ENCODE measurements at places on chromosomes 3 and 15.

- DNase-seq, result no peak
These were observed 36.7 kb downstream of the MEGF11 start for GRCh38 chr15:66216806-66217205.

DNA sequence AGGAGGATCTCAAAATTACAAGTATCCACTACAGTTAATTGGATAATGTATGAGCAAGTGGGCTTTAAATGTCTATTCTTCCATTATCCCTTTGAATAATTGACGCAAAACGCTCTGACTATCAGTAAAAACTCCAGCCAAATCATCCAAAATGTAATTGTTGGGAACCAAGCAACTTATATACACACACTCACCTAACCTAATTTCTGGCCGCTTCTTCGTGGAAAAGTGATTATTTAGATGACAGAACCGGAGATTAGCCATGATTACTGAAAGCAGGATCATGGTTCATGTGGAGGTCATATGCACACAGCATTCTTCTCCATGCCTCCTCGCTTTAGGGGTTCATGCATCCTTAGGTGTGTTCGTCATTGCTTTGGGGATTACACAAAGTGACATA lies 992.4 kb downstream of the NAALADL2 start:
- DNase-seq, result no peak

DNA sequence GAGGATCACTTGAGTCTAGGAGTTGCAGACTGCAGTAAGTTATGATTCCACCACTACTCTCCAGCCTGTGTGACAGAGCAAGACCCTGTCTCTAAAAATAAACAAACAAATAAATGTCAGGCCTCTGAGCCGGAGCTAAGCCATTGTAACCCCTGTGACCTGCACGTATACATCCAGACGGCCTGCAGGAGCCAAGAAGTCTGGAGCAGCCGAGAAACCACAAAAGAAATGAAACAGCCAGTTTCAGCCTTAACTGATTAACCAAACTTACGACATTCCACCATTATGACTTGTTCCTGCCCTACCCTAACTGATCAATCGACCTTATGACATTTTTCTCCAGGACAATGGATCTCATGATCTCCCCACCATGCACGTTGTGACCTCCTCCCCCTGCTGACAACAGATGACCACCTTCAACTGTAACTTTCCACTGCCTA lies 32.5 kb upstream of the ZKSCAN7 start:
- no peak for DNase-seq

DNA sequence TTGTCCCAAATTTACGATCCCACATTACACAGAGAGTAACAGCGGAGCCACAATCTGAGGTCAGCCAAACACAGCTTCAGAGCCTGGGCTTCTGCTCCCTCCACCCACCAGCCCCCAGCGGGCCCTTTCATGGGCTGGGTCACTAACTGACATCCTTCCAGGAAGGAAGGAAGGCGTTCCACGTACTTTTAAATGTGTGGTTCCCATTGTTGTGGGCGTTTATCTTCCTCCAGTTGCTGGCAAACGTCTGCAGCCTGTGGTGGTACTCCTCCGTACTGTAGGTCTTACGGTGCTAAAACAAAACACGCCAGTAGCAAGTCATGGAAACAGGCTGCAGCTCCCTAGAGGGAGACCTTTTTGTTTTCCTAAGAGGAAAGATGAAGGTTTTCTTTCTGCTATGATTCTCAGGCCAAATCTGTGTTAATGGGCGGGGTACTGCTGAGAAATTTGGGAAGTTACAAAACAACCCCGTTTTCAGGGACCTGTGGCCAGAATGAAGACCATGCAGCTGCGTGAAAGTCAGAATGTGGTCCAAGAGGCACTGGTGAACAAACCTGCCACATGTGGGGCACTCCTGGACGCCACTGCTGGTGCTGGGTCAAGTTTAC lies 7.6 kb downstream of the CTSH start:
- DNase-seq, result no peak

DNA sequence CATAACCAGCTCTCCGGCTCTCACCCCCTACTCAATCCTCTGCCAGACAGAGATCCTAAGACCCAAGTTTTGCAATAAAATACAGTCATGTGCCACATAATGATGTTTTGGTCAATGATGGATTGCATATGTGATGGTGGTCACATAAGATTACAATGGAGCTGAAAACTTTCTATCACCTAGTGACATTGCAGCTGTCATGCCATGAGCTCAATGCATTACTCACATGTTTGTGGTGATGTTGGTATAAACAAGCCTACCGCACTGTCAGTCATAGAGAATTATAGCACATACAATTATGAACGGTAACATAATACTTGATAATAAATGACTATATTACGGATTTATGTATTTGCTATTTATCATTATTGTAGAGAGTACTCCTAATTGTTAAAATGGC lies 26.9 kb upstream of the SAMMSON start:
- DNase-seq, result no peak

- DNase-seq, result no peak
These were observed 9.0 kb upstream of the CD47 start for GRCh38 chr3:108099679-108100428.

DNA sequence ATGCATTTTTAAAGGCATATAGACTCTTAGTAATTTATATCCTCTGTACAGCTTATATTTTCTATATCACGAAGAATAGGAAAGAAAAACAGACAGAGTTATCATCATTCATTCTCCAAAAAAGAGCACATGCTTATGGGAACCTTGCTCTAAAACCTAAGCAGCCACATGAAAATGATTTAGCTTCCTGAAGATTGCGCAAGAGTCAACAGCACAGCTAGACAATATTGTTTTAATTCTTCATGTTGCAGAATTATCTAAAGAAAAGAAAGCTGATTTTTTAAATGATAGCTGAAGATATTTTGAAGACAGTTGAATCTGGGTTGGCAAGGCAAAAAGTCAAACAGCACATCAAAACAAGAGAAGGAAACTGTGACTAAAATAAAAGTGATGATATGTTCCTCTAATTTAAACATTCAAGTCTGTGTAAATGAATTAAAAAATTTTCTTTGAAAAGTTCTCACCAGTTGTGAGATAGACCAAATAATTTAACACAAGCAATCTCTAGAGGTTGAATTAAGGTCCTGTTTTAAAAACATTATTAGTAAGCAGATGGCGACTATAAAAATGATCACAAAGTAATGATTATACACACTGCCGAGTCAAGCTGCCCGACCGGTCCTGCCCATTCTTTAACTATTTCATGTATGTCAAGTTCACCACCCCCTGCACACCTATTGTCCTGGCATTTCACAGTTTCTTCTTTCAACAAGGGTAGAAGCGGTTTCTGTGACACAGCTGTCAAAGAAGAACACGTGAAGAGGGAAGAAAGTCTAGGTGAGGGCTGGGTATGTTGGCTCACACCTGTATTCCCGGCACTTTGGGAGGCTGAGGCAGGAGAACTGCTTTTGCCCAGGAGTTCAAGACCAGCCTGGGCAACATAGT lies 74.2 kb upstream of the BHLHE40 start:
- no peak for DNase-seq

DNA sequence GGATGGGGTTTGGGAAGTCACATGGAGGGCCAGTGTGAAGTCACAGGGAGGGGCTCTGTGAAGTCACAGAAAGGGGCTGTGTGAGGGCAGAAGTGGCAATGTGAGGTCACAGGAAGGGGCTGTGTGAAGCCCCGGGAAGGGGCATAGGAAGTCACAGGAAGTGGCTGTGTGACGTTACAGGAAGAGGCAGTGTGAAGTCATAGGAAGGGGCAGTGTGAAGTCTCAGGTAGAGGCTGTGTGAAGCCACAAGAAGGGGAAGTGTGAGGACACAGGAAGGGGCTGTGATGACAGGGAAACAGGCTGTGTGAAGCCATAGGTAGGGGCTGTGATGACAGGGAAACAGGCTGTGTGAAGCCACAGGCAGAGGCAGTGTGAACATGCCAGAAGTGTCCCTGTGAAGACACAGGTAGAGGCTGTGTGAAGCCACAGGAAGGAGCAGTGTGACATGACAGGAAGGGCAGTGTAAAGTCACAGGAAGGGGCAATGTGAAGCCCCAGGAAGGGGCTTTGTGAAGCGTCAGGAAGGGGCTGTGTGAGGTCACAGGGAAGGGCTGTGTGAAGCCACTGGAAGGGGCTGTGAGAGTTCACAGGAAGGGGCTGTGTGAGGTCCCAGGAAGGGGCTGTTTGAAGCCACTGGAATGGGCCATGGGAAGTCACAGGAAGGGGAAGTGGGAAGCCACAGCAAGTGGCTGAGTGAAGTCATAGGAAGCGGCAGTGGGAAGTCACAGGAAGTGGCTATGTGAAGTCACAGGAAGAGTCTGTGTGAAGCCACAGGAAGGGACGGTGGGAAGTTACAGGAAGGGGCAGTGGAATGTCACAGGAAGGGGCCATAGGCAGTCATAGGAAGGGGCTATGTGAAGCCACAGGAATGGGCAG lies 37.1 kb downstream of the GASK1A start:
- DNase-seq, result no peak

DNA sequence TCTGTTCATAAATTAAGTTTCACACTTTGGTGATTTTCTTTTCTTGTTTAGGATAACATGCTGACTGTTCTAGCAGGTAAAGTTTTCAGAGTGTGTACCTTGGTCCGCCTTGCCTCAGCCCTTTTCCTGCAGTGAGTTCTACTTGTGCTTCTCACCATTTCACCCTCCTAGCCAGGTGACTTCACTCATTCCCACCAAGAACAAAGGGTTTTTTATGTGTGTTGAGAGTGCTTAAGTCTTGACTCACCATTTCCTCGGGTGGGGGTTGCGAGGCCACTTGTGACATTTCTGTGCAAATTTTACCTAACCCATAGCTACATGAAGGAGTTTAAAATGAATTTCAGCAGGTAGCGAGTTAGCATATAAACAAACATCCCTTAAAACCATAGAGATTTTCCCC lies 81.4 kb downstream of the C3orf38 start:
- DNase-seq, result no peak

DNA sequence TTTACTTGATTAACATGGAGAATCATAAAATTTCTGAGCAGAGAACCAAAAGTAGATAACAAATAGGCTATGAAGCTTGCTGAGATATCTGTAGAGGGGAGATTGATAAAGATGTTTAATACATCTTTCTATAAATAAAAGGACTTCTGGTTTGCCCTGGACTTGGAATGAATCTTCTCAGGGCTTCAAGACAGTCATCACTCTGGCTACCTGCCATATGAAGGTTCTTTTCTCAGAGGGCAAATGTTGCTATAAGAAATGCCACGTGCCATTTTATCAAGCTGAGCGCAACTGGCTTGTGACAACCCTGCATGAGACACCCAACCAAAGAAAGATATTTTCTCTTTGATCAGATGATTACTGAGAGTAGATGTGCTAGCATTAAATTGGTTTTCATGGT lies 192.5 kb downstream of the WNT5A start:
- no peak for DNase-seq

- DNase-seq, result no peak
These were observed 123.6 kb upstream of the VEPH1 start for GRCh38 chr3:157626817-157627216.

- DNase-seq, result no peak
These were observed 25.4 kb upstream of the MBNL1 start for GRCh38 chr3:152243301-152243711.

DNA sequence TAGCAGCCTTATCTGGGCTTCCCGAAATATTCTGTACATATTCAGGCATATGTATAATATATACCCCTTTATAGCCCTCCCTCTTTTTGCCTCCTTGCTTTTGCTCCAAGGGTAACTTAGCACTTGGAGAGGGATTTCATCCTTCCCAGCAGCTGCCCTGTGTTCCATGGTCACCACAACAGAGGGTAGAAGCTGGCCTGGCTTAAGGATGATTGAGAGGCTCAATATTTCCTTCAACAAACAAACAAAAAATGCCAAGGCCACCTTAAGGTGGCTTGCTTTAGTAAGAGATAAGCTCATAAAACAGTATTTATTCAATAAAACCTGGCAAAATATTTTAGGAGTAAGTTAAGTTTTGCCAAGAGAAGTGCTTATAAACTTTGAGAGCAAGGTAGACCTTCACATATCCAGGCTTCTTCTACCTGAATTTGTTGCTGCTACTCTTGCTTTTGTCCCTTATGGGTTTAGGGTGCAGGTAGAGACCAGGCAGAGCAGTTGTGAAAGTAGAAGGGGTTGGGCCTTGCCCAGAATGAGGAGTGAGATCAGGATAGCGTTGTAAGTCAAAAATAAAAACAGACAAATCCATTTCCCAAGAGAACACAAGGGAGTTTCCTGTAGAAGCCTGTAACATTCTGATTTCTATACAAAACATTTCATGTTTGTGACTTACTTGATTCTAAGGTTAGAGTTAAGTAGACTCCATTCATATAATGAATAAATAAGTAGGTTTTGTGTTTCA lies 52.7 kb upstream of the ATOSA start:
- no peak for DNase-seq

DNA sequence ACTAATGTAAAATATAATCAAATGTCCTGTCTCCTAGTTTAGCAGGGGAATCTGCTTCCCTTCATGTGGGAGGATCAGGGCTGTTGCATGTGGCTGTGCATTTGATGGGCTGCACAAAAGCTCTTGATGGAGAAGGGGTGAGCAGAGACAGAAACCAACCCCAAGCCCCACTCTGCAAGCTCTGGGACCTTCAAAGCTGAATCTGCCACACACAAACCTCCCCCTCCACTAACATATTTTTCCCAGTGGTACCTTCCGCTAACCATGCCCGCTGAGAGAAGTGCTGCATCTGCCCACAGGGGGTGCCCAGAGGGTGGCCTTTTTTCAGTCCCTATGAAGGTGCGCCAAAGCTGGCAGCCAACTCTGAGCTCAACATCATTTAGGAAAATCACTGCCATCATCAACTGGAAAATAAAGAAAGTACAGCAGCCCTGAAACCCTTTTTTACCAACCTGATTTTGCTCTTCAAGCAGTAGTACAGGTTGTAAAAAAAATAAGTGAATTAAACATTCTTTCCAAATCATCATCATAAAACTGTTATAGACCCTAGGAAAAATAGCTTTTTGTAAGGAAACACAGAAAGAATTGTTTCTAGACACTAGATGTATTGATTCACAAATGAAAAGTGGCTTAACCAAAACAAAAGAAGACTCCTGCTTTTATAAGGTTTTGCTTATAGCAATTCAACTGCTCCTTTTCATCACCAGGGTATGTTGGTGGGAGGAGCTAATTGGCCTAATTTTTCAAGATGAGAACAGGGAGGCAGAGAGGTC lies 97.0 kb downstream of the HHLA2 start:
- DNase-seq, result no peak
